Amniotic epithelial cell (primary cell): ENCODE measurements at places on chromosomes 4 and X.

GRCh38 chr4:176970853-176971252, 178.1 kb upstream of the VEGFC start:
- DNase-seq = no peak

DNA sequence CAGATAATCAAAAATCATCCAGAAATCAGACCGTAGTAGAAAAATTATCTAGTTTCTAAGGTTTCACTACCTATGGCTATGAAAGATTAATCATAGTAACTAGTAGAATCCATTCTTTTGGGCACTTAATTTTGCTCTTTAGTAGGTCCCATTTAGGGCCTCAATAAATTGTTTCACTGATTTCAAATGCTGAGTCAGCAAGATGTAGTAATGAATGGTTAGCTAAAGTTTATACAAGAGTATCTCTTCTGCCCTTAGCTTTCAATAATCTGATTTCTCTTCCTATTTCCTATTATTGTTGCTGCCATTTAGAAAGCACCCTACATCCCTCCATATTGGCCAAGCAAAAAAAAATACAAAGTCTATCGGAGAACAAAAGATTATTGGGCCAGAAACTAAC, 283.2 kb upstream of the PCDH10 start:
- DNase-seq = no peak

GRCh38 chr4:73442275-73442674, 6.3 kb downstream of the AFP start:
- no peak for DNase-seq

DNA sequence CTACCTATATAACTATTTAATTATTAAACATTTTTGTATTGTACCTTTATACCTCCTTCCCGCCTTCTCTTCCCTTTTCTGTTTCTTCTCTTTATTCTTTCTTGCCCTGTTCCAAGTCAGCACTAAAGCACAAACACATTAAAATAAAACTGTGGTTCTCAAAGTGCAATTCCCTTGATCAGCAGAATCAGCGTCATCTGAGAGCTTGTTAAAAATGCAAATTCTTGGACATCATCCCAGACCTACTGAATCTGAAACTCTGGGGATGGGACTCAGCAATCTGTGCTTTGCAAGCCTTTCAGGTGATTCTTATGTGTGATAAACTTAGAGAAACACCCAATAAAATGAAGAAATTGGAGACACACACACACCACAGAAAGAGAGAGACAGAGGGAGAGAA, 178.4 kb upstream of the BMP3 start:
- no peak for DNase-seq

GRCh38 chr4:54800831-54801530, 143.2 kb downstream of the KIT start:
- DNase-seq = no peak

DNA sequence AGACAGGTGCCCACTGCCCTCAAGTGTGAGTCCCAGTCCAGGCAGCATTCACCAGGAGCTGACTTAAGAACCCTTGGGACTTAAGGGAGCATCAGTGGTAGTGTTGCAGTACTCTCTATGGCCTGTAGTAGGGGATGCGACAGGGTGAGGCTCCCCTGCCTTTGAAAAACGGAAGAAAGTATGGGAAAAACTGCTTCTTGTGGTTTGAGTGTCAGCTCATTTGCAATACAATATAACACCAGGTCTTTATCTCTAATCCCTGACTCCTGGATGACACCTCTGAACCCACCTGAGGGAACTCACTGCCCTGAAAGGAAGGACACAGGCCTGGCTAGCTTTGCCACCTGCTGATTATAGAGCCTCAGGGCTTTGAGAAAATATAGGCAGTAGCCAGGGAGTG, 176.0 kb downstream of the SMARCA1 start:
- no peak for DNase-seq

DNA sequence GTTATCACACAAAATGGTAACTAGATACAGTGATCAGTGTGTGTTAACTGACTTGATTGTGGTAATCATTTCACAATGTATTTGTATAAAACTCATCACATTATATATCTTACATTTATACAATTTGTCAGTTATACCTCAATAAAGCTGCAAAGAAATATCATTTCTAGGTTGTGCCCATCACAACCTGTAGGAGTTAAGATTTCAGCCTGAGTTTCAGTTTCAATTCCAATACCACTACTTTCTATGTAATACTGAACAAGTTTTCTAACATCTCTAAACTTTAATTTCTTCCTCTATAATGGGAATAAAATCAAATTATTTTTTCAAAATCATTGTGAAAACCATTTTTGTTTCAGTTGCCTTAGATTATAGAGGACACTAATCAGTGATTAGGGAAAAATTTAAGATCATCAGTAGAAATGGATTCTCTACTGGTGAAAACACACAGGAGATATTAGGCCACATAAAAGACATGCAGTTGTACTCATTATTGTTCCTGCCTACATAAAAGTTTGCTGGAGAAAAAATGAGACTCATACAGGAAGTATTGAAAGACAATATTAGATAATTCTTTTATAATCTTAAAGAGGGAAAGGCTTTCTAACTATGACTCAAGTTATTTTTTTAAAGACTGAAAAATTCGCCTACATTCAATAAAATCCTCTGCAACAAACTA, 18.4 kb upstream of the TBC1D1 start:
- DNase-seq = no peak

DNA sequence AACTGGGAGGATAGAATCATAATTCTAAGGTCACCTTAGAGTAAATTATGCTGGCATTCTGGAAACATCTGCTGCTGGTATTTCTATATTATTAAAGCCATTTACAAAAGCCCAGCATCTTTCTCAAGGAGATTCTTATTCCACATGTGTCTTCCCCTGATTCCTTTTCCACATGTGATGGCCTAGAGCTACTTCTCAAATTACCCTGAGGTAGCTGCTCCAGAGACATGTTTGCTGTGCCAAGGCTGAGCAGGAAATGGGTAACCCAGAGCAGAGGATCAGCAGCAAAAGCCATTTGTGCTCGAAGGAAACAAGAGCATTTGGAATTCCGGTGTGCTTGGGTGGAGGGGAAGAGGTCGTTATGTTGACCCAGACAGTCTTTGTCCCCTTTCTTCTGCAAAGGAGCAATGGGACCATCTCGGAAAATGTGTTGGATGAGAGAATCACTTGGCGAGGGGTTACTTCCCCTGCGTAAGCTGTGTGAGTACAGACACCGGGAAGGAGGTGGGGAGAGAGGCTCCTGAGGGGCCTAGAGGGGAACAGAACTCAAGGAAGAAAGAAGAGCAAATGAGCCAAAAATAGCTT, 24.6 kb downstream of the TSC22D3 start:
- DNase-seq = no peak

DNA sequence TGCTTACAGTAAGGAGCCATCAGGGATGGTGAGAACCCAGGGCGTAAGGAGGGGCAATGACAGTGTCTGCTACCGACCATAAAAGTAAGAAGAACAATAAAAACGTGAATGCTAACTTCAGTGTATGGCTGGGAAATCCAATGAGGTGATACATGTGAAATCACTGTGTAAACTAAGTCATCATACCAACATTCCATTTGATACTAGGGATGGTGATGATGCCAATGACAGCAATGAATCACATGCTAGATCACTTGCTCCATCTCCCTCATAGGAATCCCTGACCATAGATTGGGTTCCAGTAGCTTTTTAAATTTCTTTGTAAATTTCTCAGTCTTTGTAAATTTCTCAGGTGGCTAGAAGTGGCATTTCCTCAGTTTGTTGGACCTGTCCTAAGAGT, 146.3 kb downstream of the SMIM20 start:
- no peak for DNase-seq

DNA sequence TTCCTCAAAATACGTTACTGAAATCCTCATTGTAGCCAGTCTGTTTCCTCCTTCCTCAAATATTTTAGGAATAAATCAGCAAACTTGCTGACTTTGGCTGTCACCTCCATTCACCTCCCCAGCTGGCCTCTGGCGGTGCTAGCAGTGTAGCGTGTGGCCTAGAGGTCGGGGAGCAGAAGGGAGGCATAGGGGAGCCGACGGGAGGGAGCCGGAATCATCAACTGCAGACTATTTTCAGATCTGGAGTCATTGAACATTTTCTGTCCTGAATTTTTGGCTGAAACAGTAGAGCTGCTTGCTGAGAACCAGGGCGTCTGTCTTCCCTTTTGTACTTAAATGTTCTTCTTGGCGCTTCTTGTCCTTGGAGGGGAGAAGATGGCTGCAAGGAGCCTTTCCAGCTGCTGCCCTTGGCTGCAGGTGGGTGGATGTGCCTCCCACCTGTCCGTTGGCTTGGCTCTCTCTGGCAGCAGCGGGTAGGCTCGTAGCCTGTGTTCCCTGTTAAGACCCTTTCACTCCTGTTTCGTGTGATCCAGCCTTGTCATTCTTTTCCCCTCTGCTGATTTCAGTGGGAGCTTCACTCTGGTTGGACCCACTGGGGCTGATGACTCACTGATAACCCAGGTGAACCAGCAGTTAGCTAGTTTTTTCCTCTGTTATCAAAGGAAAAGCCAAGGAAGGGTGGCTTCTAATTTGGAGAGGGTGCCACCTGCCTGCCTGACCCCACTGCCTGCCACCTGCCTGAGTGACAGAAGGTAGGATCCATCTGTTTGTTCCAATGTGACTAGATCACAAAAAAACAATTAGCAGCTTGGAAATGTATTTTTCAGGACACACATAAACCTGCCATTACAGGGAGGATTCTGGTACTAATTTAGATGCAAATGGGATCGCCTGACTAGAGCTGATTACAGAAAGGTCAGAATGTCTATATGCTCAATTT, 135.9 kb downstream of the GATB start:
- DNase-seq = no peak
